ENCODE measurements at places on chromosomes 2 and 18.

GRCh38 chr18:10376731-10377130 is 77.7 kb upstream of the APCDD1 start:
- DNase-seq, result no peak

- DNase-seq, result no peak
These were observed 23.5 kb downstream of the MAL start for GRCh38 chr2:95048825-95049682.

DNA sequence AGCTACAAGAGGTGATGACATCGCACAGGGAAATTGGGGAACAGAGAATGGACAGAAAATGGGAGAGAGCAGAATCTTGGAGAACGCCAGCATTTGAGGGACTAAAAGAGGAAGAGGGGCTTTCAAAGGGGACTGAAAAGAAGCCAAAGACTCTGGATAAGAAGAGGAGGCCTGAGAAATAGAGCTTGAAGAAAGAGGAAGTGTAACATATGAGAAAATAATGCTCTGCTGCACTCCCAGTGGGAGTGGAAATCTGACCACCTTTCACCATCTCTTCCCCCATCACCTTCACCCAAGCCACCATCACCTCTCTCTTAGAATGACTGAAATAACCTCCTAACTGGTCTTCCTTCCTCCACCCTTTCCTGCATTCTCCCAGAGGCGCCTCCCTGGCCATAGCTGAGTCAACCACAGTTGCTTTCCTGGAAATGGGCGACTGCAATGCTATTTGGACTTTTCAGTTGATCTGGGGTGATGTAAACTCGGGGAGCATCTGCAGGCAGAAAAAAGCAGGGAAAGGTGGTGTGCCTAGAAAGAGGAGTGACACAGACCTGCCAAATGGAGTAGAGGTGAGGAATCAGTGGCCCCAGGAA is 16.8 kb downstream of the CXCR1 start:
- DNase-seq, result no peak

- DNase-seq, result no peak
These were observed 25.8 kb upstream of the TWIST2 start for GRCh38 chr2:238821944-238822670.

DNA sequence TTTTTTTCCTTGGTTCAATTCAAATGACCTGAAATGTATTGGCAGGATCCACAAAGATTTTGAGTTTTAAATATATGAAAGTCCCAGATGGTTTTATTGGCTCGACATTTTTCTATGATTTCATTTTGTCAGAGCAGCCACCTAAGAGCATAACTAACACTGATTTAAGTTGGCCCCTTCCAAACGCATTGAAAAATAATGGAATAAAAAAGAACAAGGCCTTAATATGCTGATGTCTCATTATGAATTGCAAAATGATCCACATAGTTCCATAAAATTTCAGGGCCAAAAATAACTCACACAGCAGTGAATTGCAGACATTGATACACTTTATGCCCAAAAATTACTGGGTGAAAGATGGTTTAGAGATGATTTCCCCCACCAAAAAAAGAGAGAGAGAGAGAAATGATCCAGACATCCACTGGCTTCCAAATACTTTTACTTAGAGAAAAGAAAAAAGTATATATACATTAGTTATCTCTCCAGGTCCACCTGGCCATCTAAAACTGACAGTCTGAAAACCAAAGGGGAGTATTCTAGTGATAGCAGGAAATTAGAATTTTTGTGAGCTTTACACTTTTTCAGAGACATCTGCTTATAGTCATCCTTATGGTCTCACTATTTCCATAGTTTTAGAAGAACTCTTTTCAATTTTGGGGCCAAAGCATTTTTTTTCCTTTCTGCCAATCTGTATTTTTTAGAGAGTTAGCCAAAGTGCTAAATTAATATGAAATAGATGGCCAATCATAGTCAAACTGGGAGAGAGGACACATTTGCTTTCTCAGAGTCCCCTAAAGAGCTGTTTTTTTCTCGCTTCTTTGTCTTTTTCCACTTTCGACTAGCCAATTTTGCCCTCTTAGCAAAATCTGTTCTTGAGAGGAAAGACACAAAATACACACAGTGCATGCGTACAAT is 213.5 kb upstream of the RND3 start:
- DNase-seq, result no peak

DNA sequence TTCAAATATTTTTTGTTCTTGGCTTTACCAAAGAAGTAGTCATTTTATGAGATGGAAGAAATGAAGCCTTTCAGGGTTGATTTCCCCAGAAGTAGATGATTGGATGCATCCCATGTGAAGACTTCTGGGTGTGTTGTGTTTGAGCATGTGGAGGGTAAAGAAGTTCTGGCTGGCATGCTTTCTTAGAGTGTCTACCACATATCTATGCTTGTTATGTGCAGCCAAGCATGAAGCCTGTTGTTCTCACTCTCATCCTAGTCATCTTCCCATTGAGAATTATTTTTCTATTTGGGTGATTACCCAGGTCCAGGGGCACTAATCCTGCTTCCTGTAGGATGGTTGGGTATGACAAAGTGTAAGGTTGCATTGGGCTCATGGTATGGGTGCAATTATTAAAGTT is 472.9 kb downstream of the PTPRM start:
- DNase-seq, result no peak

DNA sequence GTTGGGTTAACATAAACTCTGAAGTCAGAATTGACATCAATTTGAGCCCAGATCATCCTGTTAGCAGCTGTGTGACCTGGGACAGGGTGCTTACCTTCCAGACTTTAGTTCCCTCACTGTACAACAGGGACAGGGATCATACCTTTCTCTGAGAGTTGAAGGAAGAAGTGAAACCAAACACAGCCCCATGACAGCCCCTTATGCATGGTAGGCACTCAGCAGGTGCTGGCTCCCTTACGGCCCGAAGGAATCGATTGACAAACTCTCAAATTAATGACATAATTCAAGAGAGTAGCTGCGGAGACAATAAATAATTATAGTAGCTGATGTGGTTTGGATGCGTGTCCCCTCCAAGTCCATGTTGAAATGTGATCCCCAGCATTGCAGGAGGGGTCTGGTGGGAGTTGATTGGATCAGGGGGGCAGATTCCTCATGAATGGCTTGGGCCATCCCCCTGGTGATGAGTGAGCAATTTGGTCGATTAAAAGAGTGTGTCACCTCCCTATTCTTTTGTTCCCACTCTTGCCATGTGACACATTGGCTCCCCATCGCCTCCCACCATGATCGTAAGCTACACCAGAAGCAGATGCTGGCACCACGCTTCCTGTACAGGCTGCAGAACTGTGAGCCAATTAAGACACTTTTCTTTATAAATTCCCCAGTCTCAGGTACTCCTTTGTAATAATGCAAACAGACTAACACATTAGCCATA is 72.4 kb downstream of the ODC1 start:
- no peak for DNase-seq

- no peak for DNase-seq
These were observed 142.6 kb upstream of the CYP1B1 start for GRCh38 chr2:38218591-38218991.

DNA sequence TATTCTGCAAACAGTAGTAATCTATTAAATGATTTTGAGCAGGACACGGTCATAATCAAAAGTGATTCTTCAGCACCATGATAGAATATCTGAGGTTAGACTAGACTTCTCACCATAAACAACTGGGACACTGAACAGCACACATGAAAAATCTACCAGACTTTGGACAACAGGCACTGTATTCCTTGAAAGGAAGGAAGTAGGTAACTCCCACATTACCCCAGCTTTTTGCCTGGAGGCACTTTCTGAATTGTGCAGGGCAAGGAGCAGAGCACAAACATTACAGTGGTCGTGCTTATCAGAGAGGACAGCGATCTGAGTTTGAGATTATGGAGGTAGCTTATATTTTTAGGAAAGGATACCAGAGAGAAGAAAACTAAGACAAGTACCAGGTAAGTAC is 25.3 kb upstream of the IL1RL1 start:
- DNase-seq, result no peak

GRCh38 chr2:126117886-126118285 is 538.1 kb upstream of the GYPC start:
- DNase-seq, result no peak

GRCh38 chr18:59633961-59634485 is 63.2 kb downstream of the CCBE1 start:
- DNase-seq, result no peak

- DNase-seq, result no peak
These were observed 10.2 kb downstream of the DSG4 start for GRCh38 chr18:31386741-31387140.

- no peak for DNase-seq
These were observed 25.3 kb downstream of the TMEM127 start for GRCh38 chr2:96240341-96241038.

DNA sequence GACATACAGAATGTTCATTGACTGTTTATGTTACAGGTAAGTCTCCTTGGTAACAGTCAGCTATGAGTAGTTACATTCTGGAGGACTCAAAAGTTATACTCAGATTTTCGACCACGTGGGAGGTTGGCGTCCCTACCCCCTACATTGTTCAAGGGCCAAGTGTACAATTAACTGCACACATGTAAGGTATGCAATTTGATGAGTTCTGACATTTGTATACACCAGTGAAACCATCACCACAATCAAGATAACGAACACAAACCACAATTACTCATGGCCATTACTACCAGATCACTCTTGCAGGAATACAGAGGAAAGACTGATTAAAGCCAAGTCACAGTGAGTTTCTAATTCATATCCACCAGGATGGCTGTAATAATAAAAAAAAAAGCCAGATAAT is 39.6 kb upstream of the LDLRAD4 start:
- no peak for DNase-seq

All from HS-5 (cell line).